ENCODE measurements at places on chromosomes 1 and 21.

GRCh38 chr1:180194048-180194425 lies 36.0 kb upstream of the LHX4 start:
- no peak for DNase-seq

DNA sequence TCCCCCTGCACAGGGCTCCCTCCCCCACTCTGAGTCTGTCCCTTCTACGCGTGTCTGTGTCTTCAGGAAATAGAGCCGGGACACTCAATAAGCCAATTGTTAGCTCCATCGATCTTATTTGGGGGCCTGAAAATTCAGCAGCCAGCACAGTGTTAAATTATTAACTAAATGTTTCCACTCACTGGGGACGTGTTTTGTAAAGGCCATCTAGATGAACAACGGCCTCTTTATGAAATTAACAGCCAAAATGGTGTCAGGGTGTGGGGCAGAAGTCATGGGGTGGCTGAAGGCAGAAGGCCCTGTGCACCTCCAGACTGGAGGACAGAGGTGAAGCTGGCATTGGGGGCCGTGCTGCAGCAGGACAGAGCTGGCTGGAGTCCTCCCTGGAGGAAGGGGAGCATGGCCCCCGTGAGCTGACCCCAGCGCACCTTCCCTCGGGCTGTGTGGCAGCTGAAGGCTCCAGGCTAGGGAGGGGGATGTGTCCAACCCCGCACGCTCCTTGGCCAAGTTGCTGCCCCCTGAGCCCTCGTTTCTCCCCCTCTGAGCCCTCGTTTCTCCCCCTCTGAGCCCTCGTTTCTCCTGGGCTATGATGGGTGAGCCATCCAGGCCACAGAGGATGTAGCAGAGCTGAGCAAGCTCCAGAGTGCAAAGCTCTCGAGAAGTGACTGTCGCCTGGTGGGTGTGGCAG lies 113.8 kb upstream of the ARHGEF16 start:
- no peak for DNase-seq

DNA sequence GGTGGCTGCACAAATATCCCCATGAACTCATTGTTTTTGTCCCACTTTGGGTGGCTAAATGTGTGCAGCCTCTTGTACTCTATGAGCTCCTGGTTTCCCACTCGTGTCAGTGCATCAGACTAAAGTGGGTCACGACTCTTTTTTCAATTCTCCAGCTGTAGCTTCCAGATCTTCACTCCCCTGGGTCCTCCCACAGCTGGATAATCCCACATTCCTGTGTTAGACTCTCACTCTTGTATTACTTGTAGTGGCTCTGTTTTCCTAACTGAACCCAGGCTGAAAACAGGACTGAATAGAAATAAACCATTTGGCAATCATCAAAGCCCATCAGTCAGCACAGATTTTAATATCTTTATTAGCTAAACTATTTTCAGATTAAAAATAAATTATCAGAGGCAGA lies 60.4 kb downstream of the UBE2U start:
- DNase-seq, result no peak

GRCh38 chr1:119766374-119766794 lies 2.3 kb downstream of the HMGCS2 start:
- DNase-seq, result no peak

GRCh38 chr21:42319851-42320572 lies 4.8 kb upstream of the TFF3 start:
- peak; percentile 72 for DNase-seq

GRCh38 chr1:231814021-231814420 lies 187.4 kb downstream of the DISC1 start:
- DNase-seq, result no peak

- DNase-seq, result no peak
Measured at GRCh38 chr1:103170609-103171008, 62.3 kb upstream of the COL11A1 start.

- DNase-seq, result no peak
Measured at GRCh38 chr1:64323054-64323453, 119.6 kb downstream of the UBE2U start.

- peak; percentile 83 for DNase-seq
Measured at GRCh38 chr1:211648980-211649934, 26.2 kb downstream of the NEK2 start.

- no peak for DNase-seq
Measured at GRCh38 chr1:43239484-43239883, 30.3 kb upstream of the TMEM125 start.

- no peak for DNase-seq
Measured at GRCh38 chr21:39121600-39122355, 61.5 kb downstream of the PSMG1 start.

GRCh38 chr1:167983797-167984420 lies 47.0 kb upstream of the MPC2 start:
- DNase-seq, result no peak

DNA sequence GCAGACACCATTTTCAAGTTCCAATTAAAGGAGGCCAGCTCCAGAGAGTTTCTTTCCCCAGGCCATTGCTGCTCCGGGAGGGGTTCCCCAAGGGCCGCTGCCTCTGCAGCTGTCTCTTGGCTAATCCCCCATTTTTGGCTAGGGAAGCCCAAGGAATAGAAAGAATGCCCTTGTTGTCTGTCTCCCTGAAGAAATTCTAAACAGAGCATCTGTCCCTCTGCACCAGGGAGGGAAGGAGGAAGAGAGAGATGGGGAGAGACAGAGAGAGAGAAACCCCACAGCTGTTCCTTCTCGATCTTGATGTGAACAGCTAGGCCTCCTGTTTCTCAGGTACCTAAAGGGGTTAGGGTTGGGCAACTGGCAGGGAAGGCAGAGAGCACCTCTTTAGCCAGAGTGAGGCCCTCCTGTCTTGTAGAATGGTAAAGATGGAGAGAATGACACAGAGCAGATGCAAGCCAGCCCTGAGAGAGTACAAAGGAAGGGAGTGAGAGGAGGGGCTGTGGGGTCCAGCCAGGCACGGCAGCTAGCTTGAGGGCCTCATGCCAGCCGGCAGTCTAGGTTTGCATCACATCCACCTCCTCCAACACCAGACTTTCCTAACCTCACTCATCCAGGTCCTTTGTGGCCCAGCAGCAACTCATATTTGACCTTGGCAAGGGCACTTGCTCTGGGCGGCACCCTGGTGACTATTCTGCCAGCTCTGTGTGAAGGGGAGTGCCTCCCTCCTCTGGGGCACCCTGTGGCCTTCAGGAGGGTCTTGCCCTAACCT lies 13.1 kb downstream of the OPTC start:
- DNase-seq, result no peak

DNA sequence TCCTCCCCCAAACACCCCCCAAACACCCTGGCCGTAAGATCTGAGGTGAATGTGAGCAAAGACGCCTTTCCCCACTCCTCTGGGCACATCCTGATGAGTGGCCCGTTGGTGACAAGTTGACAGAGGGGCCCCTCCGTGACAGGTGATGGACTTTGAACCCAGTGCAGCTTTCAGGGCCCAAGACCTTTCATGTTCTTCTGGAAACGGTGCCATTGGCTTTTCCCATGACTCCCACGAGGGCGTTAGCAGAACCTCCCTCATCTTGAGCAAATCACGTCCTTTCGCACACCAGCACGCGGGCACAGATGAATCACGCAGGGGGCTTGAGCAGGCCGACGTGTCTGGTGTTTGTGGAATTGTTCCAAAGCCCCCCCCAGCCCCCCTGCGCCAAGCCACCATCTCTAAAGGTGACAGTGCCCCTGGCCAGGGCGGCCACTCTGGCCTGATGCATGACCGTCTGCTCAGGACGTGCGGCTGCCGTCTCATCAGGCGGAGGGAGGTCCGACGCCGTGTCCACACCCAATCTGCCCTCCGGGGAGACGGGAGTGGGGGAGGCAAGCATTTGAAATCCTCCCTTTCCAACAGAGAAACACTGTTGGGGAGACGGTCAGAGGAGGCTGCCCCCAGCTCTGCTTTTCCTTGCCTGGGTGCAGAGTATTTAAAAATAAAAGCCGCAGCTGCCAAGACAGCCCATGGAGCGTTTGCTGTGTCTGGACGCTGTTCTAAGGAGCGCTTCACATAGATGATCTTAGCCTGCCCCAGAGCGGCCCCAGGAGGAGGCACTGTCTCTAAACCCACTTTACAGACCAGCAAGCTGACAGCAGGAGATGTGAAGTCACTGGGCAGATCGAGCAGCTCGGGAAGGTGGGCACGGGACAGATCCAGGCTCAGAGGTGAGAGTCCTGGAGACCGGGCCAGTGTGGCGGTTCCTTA lies 98.3 kb upstream of the ARHGEF16 start:
- DNase-seq, result no peak

DNA sequence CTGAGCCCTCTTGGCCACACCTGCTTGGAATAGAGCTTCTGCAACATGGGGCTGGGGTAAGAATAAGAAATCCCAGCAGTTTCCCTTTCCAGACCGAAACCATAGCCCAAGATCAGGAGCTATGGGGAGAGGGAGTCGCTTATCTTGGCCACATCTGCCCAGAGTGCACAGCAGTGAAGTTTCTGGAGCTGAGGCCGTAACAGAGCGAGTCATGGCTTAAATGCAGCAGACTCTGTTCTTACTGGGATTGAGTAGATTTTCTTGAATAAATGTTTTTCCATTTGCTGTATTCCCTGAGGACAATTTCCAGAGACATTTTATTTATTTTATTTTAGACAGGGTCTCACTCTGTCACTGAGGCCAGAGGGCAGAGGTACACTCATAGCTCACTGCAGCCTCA lies 33.5 kb downstream of the CFAP57 start:
- DNase-seq, result no peak

DNA sequence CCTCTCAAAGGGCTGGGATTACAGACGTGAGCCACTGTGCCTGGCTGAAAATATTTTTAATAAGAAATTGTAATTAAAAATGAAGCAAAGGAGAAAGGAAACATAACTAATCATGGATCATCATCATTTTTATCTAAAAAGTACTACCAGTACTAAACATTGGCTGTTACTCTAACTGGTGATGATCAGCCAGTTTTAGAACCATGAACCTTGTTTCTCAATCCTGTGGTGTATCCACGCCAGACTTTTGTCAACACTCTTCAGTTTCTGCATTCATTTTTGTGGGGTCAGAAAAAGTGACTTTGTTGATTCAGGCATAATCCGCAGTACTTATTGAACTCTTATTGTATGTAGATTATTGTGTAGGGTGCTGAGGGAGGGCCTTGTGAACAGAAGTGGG lies 52.3 kb downstream of the VPS13D start:
- no peak for DNase-seq

DNA sequence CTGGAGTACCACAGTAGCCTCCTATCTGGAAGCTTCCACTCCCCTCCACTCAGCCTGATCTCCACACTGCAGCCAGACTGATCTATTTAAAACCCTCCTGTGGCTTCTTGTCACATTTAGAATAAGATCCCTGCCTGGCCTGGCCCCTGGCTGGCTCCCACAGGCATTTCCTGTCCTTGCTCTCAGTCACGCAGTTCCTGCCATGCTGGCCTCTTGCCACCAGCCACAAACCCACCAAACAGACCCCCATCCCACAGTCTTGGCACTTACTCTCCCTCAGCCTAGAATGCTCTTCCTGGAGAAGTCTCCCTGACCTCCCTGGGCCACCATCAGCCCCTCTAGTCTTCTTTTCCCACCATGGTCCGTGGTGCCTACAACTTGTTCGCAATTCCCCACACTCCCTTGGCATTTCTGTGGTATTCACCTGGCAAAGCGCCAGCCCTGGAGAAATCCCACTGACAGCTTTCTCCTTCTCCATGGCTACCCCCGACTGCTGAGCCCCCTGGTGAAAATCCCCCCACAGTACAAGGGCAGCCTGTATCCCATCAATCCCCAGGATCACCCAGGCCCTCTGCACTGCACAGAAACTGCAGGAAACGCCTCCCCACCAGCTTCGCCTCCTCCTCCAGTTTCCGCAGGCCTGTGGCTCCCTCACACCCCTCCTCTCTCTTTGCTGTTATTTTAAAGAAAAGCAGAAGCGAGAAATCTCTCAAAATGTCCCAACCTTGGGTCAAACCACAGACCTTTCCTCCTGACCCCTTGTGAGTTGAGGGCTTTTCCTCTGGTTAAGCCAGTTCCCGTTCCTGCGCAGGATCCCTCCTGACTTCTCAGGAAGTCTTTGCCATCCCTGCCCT lies 94.5 kb downstream of the SYT2 start:
- DNase-seq, result no peak

DNA sequence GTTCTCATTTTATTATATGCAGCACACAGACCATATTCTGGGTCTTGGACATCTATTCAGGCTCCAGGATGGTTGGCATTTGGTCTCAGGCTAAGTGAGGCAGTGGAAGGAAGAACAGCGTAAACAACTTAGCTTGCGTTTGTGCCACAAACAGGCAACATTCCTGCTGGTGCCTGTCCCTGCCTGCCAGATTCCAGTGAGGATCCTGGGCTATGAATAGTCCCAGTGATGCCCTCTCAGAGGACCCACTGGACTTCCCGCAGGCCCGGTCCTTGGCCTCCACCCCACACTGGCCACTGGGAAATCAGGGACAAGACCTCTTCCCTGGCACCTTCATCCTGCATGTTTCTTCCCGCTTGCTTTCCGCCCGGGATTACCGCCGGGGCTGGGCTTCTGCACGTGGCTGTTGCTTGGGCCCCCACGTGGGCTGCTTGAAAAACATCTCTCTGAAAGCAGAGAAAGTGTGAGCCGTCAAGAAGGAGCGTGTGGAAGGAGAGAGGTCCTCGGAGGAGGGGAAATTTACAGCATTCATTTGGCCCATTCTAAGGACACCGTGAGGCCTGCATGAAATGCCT lies 145.1 kb upstream of the WNT4 start:
- DNase-seq, result no peak

DNA sequence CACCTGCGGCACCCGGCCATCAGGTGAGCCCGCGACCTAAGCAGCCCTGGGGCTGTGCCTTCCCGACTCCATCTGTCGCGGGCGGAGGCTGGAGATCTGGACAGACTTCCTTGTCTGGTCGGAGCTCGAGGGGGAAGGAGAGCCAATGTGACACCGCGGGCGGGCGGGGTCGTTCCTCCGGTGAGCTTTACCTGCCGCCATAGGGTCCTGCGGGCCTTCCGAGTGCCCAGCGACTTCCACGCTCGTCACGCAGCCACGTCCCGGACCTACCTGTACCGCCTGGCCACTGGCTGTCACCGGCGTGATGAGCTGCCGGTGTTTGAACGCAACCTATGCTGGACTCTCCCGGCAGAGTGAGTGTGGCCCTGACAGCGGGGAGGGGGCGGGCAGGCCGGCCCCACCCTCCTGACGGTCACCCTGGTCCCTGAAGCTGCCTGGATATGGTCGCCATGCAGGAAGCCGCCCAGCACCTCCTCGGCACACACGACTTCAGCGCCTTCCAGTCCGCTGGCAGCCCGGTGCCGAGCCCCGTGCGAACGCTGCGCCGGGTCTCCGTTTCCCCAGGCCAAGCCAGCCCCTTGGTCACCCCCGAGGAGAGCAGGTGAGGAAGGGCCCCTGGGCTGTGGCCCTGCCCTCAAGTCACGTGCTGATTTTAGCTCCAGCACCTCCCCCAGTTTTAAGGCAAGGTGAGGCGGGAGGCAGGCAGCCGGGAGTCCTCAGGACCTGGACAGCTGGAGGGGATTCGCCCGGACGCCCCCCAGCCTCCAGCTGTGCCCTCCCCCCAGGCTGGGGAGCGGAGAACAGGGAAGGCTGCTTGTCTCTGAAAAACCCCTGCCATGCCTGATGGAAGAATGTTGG lies 1.1 kb downstream of the PUSL1 start:
- peak; percentile 60 for DNase-seq
